ENCODE measurements at places on chromosomes 7 and 10. TPM values are rescaled to one million over a fixed set of nuclear protein-coding genes. Genes with fewer than 3 reads are reported as not detected.

Gene TMEM139
- 0.66 TPM for total RNA-seq

Gene PDGFA
- total RNA-seq = 3.6 TPM

Gene CHPF2
- 25.0 TPM for total RNA-seq

Gene NCF1
- 4.7 TPM for total RNA-seq

Gene SPDYE16
- total RNA-seq = 3.8 TPM

Gene TRIM50
- total RNA-seq = not detected

Gene CTAGE15
- total RNA-seq = not detected
